A549 treated with DMSO at 1 μM for 4 hours (cell line): ENCODE measurements at places on chromosomes 7 and 10. TPM values are rescaled to one million over a fixed set of nuclear protein-coding genes. Genes with fewer than 3 reads are reported as not detected.

IFIT1B gene
- not detected in 5 replicates for total RNA-seq

GCK gene
- not detected in 5 replicates for total RNA-seq

CAMK1D gene
- total RNA-seq: 6.7 to 9.1 TPM (median 8.8 TPM) in 5 replicates

FOXP2 gene
- total RNA-seq: not detected in 5 replicates

ASIC3 gene
- 7.5 to 13.1 TPM (median 10.6 TPM) in 5 replicates for total RNA-seq

NOS3 gene
- 0.17 to 0.49 TPM (median 0.26 TPM) in 5 replicates for total RNA-seq

ZNF282 gene
- total RNA-seq: 20.9 to 26.7 TPM (median 25.6 TPM) in 5 replicates
